Naive thymus-derived CD4-positive, alpha-beta T cell (primary cell): ENCODE measurements at places on chromosomes 6 and 20.

- no peak for DNase-seq
These were observed 96.3 kb downstream of the LYRM2 start for GRCh38 chr6:89542081-89542857.

DNA sequence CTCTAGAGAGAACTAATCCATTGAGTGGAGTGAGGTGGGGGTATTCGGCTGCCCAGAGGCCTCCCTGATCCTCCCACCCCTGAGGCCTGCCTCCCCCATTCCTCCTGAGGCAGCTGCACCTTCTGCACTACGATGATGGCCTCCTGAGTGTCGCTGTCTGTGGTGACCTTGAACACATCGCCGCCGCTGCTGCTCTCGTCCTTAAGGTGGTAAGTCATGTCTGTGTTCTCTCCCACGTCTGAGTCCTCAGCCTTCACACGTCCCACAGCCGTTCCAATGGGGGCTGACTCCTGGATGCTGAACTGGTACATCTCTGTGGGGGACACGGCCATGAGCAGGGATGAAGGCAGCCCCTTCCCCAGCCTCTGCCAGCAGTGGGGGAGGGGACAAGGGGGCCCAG, 94.8 kb downstream of the CD40 start:
- DNase-seq: no peak

DNA sequence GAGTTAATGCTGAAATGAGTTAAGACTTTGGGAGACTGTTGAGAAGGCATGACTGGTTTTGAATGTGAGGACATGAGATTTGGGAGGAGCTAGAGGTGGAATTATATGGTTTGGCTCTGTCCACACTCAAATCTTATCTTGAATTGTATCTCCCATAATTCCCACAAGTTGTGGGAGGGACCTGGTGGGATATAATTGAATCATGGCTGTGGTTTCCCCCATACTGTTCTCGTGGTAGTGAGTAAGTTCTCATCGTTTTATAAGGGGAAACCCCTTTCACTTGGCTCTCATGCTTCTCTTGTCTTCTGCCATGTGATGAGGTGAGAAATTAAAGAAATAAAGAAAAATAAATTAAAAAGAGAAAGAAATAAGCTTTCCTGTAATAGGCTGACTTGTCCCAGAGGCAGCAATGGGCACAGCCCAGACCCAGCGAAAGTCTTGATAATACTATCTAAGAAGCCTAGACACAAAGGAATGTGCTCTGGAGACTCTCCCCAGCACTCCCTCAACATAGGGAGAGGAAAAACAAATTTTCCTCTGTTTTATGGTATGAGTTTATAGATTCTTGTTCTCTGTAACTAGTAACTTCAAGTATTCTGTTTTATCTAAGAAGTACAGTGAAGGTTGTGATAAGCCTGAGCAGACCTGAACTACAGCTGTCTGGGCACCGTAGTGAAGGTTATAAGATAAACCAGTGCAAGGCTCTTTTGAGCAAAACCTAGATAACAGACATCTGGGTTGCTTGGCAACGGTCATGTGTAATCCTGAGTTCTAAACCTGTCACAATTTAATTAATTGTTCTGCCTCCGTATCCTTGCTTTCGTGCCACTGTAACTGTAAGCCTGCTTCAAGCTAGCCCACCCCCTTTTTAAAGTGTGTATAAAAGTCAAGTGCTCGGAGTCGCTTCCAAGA, 88.9 kb upstream of the ECI2 start:
- no peak for DNase-seq

DNA sequence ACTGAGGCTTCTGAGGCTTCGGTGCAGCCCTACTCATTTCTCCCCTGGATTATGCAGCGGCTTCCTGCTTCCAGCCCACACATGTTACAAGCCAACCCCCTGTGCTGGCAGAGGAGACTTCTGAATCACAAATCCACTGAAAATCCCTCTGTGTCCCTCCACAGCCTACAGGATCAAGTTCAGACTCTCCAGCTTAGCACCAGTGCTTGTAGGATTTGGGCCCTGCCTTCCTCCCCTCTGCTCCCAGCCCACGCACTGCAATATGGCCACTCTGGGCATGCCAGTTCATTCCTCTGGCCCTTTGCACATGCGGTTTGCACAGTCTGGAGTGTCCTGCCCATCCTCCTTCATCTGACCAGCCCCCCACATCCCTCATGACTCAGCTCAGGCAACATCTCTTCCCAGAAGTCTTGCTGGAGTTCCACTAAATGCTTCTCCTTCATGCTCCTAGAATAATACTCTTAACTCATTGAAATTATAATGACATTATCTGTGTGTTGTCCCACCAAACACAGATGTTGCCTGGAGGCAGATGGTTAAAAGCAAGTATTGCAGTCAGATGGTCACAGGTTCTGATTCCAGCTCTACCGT, 15.9 kb upstream of the MDGA1 start:
- no peak for DNase-seq

DNA sequence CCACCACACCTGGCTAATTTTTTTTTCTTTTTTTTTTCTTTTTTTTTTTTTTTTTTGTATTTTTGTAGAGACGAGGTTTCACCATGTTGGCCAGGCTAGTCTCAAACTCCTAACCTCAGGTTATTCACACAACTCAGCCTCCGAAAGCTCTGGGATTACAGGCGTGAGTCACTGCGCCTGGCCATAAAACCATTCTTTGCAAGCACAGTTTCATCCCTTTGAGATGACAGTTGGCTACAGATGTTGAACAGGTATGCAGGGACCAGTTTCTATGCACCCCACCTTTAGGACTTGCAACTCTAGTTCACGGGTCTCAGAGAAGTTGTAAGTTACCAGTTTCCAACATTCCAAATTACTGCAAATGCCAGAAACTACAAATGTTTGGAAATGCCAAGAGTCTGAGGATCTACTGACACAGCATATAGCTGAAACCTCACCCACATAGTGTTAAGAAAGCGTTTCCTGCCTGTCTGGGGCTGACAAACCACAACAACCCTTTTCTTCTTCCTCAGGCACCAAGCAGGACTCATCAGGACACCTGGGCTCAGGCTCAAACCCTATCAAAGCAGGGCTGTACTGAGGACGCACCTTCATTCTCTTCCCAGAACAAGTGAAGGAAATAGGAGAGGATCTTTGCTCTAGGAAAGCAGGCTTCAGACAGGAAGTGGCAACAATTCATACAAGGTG, 22.9 kb downstream of the ARHGAP18 start:
- DNase-seq: peak; percentile 29

DNA sequence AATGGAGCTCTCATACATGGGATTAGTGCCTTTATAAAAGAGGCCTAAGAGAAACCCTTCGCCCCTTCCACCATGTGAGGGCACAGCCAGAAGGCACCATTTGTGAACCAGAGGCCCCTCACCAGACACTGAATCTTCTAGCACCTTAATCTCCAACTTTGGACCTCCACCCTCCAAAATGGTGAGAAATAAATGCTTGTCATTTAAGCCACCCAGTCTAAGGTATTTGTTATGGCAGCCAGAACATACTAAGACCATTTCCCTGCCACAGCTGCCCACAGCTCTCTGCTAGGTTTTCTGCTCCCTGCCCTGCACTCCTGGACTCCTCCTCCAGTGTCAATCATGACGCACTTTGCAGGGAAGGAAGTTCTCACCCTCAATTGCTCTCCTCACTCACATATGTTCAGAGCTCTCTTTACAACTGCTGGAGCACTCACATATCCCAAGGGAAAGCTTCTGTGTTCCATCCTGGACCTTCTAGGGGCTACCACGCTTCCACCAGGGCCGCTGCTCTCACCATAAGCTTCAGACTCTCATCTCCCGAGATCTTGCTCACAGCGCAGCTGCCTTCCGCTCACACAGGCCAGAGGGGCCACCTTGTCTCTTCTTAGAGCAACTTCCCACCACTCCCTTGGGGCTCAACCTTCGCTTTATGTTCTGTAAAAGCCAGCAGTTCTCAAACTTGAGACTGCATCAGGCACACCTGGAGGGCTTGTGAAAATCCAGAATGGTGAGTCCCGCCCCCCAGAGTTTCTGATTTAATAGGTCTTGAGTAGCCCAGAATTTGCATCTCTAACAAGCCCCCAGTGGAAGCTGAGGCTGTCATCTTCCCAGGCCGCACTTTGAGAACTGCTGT, 1.6 kb upstream of the LY86 start:
- peak; percentile 24 for DNase-seq
